ENCODE measurements at places on chromosomes 2 and 18.

- no peak for DNase-seq
These were observed 3.2 kb downstream of the TNS1 start for GRCh38 chr2:217999595-217999959.

GRCh38 chr2:223725494-223725893 is 111.9 kb downstream of the AP1S3 start:
- no peak for DNase-seq

- no peak for DNase-seq
These were observed 257.9 kb downstream of the DYSF start for GRCh38 chr2:71711133-71711855.

- DNase-seq, result no peak
These were observed 58.1 kb upstream of the DYNAP start for GRCh38 chr18:54532962-54533361.

DNA sequence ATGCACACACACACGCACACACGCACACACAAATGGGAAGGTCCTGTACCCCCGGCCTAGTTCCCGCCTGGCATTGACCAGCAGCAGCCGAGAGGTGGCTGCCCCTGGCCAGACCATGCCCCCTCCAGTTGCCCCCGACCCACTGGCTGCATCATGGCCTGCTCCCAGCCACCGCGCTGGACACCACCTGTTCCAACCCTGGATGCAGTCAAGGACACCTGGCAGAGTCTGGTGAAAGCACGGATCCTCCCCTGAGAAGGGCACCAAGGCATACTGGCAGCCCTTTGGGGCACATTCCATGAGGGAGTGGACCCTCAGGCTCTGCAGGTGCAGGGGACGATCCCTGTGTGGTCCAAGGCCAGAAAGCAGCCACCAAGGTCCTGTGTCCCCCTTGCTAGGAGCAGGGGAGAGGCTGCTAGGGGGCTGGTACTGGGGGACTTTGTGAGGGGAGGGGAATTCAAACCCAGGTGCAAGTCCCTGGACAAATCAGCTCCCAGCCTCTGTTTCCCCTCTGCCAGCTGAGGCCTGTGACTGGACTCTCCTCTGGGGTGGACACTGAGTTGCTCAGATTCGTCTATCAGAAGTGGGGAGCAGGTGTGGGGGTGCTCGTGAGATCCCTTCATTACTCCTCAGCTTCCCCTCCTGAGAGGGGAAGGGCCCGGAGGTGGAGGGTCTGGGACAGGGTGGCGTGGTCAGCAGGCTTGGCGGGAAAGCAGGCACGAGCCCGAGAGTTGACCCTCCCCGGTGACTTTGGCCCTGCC is 3.5 kb downstream of the ESPNL start:
- DNase-seq, result no peak

- DNase-seq, result no peak
These were observed 90.3 kb upstream of the PHLPP1 start for GRCh38 chr18:62625019-62625418.

DNA sequence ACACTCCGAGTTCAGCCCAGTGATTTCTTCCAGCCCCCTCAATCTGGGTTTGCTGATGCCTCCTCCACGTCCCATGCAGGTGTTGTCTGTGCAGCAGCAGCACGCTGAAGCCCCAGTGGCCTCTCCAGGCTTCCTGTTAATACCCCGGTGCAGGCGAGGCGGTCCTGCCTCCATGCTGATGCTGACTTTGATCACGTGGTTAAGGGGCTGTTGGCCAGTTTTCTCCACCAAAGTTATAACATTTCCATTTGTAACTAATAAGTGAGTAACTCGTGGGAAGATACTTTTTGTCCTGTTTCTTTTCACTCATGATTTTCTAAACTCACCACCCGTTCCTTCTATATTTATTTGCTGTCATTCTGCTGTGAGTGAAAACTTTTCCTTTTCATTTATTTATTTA is 42.5 kb upstream of the TMEM18 start:
- DNase-seq, result no peak

GRCh38 chr2:162221064-162221463 is 22.2 kb downstream of the FAP start:
- DNase-seq, result peak; percentile 59

GRCh38 chr2:47309952-47310800 is 92.8 kb upstream of the MSH2 start:
- peak; percentile 22 for DNase-seq

GRCh38 chr18:7417727-7418126 is 149.4 kb upstream of the PTPRM start:
- no peak for DNase-seq

GRCh38 chr2:68423966-68424650 is 43.0 kb downstream of the FBXO48 start:
- no peak for DNase-seq

DNA sequence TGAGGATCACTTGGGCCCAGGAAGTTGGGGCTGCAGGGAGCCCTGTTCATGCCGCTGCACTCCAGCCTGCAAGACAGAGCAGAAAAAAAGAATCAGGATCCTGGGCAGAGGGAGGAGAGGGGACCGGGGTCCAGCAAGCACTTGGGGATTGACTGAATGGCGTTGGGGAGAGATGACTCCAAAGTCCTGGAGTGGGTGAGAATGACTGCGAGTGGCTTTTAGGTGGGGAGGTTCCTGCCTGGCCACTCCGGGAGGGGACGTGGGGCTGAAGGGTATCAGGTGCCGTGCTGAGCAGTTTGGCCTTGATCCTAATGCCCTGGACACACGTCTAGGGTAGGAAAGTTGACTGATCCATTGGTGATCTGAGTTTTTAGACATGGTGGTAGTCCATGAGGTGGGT is 3.5 kb upstream of the NFATC1 start:
- no peak for DNase-seq

DNA sequence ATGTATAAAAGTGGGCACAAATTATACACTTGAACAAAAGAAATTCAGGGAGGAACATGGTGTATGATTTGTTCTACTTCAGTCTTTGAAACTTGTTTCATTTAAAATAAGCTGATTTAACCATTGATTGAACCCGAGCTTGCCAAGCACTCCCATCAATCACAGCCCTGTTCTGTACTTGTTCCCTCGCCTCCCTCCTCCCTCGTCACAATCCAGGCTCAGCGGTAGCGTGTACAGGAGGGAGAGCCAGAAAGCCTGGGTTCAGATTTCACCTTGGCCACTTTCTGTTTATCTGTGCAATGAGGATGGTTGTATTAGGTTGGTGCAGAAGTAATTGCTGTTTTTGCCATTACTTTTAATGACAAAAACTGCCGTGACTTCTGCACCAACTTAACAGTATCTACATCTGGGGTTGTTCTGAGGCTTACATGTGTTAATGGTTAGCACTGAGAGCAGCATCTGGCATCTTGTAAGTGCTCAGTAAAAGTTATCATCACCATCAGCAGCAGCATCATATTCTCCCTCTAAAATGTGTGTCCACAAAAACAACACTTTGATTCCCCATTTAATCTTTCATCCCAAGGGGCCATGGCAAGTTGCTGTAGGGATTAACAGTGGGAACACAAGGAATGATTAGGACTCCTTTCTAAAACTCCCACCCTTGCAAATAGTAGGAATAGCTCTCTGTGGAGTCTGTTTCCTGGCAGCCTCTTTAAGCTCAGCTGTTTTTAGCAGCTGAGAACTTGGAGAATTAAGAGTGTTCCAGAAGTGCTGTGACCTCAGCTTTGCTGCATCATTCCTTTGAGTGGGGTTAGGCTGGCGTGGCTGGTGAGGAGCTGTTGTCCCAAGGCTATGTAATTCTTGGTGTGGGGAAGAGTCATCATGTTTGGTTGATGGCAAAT is 4.7 kb downstream of the DPYSL5 start:
- peak; percentile 72 for DNase-seq

DNA sequence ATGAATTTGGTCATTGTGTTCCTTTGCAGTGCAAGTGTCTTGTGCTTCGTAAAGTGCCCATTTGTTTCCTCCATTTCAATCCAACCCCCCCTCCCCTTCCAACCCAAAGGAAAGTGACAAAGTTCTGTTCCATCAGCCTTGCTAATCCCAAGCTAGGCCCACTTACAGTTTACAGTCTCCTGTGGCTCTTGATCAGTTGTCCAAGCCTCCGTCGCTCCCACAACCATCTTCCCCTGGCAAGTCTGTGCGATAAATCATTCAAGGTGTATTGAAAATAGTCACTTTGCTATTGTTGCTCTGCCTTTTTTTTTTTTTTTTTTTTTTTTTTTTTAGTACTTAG is 6.5 kb downstream of the POU3F3 start:
- DNase-seq, result no peak

DNA sequence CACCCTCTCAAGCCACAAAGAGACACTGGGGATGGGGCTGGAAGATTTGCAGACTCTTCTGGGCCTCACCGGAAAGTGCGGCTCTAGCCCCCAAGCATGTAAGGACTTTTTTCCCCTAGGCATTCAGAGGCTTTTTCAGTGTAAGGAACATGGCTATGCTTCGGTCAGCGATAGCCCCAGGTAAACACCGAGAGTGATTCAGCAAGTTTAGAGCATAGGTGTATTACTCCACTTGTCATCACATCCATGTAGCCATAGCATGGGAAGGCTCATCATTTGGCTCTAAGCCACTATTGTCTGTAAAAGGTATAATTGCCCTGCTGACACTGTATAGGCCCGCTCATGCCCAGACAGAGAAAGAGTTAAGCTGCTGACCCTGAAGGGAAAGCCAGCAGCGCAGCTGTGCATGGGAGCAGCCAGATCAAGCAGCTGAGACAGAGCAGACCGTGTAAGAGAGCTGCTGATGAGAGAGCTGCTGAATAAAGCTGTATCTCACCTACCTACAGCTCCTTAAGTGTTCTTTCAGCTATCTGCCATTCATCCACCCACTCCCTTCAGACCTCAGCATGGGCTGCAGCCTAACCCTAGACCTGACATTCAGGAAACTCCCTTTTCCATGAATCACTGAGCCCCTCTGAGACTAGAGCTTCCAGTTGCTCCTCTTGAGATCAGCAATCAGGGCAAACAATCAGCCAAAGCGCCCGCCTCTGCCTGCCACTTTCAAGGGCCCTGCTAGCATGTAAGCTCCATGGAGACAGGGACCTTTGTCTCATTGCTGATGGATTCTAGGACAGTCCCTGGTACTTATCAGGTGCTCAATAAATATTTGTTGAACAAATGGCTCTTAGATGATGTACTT is 25.5 kb downstream of the LGALSL start:
- no peak for DNase-seq

GRCh38 chr2:19971691-19972090 is 18.2 kb downstream of the WDR35 start:
- DNase-seq, result no peak

DNA sequence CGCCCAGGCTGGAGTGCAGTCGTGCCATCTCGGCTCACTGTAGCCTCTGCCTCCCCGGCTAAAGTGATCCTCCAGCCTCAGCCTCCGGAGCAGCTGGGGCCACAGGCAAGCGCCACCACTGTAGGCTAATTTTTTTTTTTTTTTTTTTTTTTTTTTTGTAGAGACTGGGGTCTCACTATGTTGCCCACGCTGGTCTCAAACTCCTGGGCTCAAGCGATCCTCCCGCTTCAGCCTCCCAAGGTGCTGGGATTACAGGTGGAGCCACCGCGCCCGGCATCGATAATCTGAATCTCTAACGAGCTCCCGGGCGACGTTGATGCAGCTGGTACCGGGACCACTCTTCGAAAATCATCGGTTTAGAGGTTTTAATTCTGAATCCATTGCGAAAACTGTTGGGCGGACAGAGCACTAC is 520 bp upstream of the CYP20A1 start:
- DNase-seq, result no peak

DNA sequence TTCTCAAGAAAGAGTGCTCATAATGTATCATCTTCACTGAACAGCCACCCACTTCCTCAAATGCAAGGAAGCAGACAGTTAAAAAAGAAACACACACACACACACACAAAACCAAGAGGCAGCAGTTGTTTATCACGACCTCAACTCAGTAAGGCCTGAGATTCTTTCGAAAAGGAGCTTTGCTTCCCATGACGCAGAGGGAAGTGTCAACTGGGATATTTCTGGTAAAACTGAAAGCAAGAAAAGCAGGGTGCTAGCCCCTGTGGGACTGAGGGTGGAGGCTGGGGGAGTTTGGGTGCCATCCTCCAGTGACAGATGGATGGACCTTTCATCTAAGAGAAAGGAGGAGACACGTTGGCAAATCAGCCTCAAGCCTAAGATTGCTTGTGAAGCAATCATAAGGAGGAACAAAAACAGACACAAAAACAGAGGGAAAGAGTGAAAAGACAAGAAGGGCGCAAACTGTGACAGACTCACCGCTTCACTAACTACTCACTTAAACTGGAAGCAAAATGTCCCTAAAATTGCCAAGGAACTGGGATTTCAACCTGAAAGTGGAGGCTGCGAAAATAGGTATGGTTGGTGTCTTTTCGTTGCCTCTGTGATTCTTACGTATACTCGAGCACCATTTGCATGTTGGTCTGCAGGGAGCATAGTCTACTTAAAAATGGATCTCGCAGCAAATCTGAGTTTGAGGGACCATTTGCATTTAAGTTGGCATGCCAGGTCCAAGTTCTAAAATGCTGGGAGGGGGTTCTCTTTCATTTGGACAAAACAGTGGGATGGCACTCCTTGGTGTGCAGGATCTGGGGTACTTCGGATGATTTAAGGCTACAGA is at the start of gene ARHGAP25:
Gene ARHGAP25, plus strand, starts transcription at position 124 of the 838 bp plus-strand sequence. Its CDS starts 389 bp downstream, at position 513.
- DNase-seq, result no peak

DNA sequence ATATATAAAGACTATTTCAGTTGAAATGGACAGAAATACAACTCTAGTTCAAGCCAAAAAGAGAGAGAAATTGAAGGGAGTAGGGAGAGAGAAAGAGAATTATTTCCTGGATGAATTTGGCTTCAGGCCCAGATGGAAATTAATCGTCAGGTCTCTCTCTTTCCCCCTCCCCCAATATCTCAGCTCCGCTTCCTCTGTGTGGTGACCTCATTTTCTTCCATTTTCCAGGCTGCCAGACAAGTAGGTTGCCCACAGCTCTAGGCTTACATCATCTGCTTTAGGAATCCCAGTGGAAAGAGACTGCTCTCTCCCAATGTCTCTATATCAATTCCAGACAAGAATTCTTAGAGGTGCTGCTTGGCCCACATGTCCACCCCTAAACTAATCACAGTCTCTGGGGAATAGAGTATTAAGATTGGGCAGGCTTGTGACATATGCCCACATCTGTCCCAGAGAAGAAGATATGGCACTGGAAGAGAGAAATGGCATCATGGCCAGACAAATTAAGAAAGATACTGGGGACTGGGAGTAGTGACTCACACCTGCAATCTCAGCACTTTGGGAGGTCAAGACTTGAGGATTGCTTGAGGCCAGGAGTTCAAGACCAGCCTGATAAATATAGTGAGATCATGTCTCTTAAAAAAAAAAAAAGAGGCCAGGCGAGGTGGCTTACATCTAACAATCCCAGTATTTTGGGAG is 37.2 kb upstream of the CFAP36 start:
- DNase-seq, result peak; percentile 47

GRCh38 chr2:75431763-75432162 is 129.0 kb downstream of the EVA1A start:
- no peak for DNase-seq

GRCh38 chr2:10326707-10327594 is 24.2 kb downstream of the HPCAL1 start:
- no peak for DNase-seq

- DNase-seq, result no peak
These were observed 317.6 kb downstream of the EIPR1 start for GRCh38 chr2:3060049-3060448.

GRCh38 chr2:29080886-29081743 is 6.8 kb upstream of the PCARE start:
- DNase-seq, result no peak
